ENCODE measurements at places on chromosomes 7 and 10.
A peak's percentile ranks its signal among the peaks of the same experiment; 100 is the strongest.

DNA sequence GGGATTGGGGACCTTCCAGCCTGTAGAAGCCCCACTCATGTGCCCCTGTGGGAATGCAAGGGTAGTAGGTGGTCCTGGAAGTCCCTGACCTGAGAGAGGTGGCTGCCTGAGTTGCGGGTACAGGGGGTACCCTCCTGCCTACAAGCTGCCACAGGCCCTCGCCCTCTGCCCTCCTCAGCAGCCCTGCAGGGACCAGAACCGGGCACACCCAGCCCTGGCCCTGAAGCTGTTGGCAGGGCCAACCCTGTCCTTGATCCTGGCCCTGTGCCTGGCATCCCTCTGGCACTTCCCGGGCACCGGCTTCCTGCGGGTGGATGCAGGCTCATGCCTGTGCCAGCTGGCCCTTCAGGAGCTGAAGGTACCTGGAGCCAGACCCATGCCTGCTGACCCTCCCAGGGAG lies 54.9 kb upstream of the ELN start:
- no peak for DNase-seq

GRCh38 chr7:111408724-111409123 lies 153.6 kb downstream of the IMMP2L start:
- DNase-seq, result no peak

DNA sequence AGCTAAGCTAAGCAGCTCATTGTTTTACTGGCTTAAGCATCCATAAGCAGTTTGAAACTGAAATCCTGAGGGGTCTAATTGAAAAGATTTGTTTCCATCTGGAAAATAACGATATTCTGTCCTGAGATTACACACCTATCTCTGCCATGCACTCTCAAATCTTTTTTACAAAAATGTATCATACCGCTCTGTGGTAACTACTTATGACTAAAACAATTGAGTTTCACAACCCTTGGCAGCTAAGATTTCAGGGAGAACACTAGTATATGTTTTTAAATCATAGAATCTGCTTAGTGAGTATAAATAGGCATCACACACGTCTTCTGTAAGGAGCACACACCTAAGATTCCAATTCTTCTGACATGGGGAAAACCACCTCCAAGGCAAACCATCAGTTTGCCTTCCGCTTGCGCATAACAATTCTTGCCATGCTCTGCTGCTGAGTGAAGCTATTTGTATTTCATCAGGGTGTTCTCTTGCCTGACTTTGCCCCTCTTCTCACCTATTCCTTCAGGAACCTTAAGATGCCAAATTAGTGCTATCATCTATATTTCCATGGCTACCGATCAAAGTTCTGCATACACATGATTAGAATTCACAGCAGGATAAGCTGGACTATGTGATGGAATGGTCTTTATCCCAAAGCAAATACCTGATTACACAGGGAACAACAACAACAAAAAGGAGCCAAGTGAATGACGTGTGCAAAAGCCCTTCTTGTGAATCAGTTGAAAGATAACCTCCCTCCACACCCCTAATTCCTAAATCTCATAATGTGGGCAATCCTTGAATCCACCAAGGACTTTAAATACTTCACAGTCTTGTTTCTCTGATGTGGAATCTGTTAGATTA lies 40.9 kb downstream of the PRPF18 start:
- DNase-seq, result no peak

GRCh38 chr10:26909753-26910152 lies 49.0 kb upstream of the ABI1 start:
- no peak for DNase-seq

DNA sequence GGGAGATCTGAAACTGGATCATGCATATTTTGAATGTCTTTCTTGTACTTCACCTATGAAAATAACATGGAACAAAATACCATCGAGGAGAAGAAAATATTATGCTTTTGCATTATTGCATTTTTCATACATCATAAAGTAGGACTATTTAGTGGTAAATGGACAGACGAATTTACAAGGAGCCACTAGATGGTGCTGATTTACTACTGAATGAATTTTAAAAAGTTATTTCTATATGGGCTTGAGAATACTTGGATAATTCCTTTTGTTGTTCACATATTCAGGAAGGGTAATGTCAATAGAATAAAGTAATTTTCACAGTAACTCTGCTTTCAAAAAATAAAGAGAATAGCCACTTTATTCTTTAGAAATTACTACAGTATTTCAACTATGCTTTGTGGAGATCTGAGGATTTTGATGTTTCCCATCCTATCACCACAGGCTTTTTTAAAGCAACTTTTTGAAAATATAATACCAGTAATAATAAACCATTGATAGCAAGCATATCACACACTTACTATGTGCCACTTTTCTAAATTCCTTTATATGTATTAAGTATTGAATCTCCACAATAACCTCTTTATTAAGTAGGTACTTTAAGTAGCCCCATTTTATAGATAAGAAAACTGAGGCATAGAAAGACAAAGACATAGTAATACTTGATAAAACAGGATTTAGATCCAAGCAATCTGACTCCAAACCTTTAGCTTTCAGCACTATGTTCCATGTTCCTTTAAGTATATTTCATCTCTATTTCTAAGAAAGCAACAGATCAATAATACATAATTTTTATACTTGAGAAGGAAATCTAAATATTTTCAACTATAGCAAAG lies 38.6 kb downstream of the NEBL start:
- DNase-seq, result peak; percentile 27

DNA sequence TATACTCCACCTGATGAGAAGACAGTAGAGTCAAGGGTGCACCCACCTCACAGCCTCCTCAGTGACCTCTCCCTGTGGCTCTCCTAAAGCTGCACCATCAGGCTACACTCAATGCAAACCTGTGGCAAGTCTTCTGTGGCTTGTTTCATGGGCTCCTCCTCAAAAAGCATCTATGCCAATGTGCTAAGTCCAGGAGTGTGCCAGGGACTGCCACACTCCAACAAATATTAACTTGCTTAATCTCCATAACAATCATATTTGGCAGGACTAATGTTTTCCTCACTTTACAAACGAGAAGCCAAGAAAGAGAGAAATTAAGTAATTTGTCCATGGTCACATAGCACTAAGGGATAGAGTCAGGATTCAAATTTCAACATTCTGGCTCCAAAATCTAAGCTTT lies 11.9 kb downstream of the NRAP start:
- no peak for DNase-seq

DNA sequence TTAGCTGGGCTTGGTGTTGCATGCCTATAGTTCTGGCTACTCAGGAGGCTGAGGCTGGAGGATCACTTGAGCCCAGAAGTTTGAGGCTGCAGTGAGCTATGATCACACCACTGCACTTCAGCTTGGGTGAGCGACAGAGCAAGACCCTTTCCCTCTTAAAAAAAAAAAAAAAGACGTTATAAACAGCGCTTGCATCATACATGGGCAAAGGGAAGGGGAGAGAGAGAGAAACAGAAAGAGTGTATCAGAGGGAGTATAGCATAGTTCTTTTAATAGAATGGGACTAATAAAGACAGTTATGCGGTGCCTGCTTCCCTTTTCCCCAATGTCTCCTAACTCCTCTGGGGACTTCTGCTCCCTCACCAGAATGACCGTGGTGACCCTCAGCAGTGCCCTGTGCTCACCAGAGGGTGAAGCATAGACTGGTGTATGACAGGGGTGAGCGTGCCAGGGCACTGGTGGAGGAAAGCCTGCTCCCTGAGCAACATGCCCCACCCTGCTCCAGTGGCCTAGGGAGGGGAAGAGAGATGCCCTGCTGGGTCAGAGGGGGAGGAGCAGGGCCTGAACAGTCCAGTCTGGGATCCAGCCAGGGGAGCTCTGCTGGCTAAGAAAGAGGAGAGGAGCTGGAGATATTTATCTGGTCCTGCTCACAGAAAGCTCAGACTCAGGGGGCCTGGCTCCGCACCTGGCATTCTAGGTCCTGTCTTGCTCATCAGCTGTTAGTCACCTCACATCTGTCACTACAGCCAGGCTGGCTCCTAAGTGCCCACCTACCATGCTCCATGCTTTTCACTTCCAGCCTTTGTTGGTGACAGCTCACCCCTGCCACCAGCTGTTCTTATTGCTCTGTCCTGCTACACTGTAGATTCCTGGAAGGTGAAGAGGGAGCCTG lies 2.2 kb downstream of the PDZD7 start:
- no peak for DNase-seq

DNA sequence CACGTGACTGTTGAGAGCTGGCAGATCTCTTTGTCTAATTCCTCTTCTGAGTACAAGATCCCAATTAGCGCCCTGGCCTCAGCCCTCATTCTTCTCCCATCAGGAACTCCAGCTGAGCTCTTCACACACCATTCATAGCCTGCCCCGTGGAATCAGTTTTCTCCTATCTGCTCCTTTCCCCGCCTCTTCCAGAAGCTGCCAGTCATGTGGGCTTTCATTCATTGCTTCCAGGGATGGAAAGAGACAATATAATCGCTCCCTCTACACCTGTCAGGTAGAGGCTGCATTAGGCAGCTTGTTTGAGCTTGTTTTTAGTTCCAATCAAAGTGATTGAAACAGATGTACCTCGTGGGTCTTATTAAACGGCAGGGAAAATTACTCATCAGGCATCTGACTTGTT lies 515.8 kb downstream of the TYW1 start:
- no peak for DNase-seq

GRCh38 chr7:20647908-20648776 lies 32.7 kb downstream of the ABCB5 start:
- peak; percentile 49 for DNase-seq

DNA sequence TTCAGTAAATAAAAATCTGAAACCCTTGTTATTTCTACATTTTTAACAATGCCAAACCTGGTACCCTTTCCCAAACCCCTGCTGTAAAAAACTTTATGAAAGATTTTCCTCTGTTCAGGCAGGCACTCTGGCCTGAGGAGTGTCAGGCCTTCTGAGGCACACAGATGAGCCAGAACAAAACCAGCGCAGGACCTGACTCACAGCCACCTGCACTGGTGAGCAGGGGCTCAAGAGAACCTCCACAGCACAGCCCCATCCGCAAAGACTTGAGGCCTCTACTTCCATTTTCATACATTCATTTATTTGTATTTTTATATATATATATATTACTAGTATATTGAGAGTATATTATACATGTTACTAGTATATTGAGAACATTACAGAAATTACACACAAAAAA lies 49.4 kb downstream of the COBL start:
- DNase-seq, result no peak

Measured in NCI-H226 (cell line).